Upper lobe of right lung (tissue), 1 donor: ENCODE measurements at places on chromosomes 3 and 15. TPM values are rescaled to one million over a fixed set of nuclear protein-coding genes. Genes with fewer than 3 reads are reported as not detected.

The MYZAP gene
- 30.9 TPM for total RNA-seq

The GOLGA6L9 gene
- total RNA-seq: 3.4 TPM

The TNFAIP8L3 gene
- 10.9 TPM for total RNA-seq

The SI gene
- total RNA-seq: not detected

The ZIC1 gene
- not detected for total RNA-seq

The LINGO1 gene
- total RNA-seq: 0.98 TPM

The FGD5 gene
- 84.2 TPM for total RNA-seq

The IGSF11 gene
- total RNA-seq: 0.46 TPM

The FOXL2 gene
- total RNA-seq: not detected

The RAB6B gene
- 7.4 TPM for total RNA-seq

The TMEM207 gene
- total RNA-seq: not detected
